NCI-H2171 (cell line): ENCODE measurements at places on chromosomes 1 and 21.

GRCh38 chr1:162020150-162020549 lies 3.5 kb downstream of the OLFML2B start:
- DNase-seq = no peak

DNA sequence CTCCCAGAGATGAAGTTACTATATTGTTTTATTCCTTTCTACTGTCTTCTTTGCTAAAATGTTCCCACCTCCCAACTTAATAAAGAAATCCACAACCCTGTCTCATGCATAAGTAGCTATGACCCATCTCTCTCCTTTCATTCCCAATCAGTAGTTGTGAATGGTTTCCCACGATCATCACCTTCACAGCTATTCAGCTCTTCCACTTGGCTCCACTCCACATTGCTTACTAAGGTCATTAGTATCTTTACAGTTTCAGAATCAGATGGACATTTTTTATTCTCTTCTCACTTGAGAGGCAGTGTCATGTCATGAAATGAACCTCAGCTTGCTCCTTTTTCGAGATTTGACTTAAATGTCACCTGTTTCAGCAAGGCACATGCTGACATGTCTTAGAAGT lies 47.1 kb upstream of the COG2 start:
- DNase-seq = no peak

- no peak for DNase-seq
These were observed 344.5 kb downstream of the LMX1A start for GRCh38 chr1:165011991-165012531.

DNA sequence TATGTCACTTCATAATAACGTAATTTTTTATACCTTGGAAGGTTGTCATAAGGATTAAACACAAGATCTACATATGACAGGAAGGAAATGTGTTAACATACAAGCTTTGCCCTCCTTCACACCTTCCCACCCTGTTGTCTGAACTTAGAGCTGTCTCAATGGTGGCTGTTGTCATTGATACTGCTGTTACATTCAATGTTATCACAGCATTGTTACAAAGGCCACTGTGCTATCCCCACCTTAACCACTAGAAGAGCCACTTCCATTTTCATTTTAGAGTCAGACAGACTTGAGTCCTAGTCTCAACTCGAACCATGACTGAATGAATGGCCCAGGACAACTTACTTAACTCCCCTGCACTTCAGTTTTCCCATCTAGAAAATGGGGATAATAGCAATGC lies 31.2 kb downstream of the TAS1R2 start:
- DNase-seq = no peak

DNA sequence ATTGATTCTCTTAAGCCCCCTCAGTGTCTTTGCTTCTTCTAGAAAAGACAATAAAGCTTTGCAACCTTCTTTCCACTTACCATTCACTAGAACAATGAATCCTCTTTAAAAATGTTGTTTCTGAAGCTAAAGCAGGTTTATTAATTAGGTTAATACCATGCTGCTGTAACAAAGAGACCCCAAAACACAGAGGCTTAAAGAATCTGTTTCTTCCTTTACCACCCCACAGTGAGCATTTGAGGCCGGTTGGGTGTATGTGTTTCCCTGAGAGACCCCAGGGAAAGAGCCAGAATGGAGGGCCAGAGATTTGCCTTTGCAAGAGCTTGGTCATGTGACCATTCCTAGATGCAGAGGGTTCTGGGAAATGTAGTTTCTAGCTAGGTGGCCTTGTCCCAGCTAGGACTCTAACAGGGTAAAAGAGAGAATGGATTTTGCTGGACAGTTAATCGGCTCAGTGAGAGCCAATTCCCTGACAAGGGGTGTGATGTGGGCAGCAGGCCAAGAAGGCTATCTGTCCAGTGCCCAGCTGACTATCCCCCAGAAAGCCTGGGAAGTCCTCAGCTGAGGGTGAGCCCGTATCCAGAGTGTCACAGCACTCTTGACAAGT lies 191.8 kb upstream of the TMEM51 start:
- no peak for DNase-seq

GRCh38 chr1:156608981-156609380 lies 7.7 kb upstream of the GPATCH4 start:
- peak; percentile 67 for DNase-seq

DNA sequence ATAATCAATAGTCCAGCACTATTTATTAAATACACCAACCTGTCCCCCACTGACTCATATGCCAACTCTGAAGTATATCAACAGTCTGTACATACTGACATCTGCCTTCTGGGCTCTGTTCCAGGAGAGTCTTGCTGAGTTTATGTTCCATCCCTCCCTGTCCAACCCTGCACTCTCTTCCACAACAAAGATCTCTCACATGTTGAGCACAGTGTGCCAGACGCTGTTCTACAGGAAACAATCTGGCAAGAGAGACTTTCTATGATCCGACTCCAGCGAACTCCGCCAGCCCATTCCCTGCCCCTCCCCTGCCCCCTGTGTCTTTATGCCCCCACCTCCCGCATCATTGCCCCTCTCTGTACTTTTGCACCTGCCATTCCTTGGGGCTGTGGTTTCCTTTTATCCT lies 3.4 kb downstream of the LACTBL1 start:
- peak; percentile 92 for DNase-seq

DNA sequence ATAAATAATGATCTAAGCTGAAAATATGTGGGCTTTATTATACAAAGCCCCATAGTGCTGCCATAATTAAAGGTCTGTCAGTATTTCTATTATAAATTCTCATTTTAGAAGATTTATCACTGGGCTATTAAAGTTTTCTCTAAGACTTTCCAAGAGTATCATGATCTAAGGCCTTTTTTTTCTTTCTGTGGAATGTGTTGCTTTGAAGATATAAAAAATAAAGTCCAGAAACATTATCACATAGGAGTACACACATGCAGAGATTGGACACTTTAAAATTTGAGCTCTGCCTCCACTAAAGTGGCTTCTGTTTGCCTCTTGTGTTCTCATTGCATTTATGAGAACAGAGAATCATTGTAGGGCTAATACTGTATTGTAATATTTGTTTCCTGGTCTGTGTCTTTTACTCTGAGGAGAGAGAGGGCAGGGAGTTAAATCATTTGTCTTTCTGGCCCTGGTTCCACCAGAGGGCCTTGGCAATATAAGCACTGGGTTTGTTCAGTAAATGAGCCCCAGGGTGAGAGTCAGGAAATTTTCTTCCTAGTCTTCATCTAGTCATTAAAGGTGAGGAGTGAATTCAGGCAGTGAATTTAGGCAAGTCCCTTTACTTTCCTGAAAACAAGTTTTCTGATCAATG lies 70.2 kb downstream of the NFIA start:
- no peak for DNase-seq

DNA sequence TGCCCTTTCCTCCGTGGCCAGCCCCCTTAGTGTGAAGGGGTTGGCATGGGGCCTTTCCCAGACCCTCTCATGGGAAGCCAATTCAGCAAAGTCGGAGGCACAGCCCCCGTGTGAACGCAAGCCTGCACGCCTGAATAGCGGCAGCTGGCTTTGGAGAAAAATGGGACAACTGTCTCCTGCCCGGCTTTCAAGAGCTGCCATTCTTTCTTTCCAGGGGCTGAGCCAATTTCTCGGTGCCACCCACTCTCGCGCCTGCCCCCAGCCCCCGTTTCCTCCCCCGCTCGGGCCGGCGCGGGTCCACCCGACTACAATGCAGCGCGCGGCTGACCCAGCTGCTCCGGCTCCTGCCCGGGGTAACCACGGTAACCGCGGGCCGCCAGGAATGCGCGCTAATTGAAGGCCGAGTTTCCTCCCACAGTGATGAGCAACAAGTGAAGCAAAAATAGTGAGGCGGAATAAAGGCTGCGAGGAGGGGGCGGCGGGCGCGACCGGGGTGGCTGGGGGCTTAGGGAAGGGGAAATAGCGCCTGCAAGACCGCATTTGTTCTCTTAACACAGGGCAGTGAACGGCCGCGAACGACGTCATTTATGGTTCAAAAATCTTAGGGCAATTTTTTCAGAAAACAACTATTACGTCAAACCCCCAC lies 27.8 kb downstream of the ILDR2 start:
- no peak for DNase-seq

DNA sequence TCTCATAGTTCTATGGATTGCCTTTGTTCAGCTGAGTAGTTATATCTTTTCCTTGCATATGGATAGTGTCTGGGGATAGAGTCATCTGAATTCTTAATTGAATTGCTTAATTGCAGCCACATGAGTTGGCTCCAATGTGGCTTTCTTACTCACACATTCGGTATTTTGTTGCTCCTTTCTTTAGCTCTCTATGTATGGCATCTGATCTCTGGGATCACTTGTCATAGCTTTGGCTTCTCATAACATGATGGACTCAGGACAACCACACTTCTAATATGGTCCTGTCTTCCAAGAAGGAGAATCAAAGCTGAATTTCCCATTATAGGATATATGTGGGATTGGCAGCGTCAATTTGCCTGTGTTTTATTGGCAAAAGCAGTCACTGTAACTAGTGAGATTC lies 716.2 kb downstream of the NCAM2 start:
- DNase-seq = no peak

DNA sequence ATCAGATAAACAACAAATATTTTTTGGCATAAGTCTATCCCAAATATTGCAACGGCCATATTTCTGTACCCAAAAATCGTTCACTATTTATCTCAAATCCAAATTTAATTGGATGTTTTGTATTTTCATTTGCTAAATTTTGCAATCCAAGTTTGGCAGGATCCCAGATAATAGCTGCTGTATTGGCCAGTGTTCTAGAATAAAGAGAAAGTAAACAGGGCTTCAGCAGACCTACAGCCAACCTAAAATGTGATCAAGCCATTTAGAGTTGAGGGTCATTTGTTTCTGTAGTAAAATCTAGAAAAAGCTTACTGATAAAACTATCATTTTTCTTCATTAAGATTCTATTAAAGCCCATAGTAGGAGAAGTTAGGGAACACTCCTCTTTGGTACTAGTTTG lies 506.6 kb upstream of the PTBP2 start:
- no peak for DNase-seq

GRCh38 chr1:153557877-153558276 lies 7.8 kb downstream of the S100A2 start:
- no peak for DNase-seq

GRCh38 chr21:26595971-26596370 lies 22.9 kb upstream of the CYYR1 start:
- DNase-seq = no peak

DNA sequence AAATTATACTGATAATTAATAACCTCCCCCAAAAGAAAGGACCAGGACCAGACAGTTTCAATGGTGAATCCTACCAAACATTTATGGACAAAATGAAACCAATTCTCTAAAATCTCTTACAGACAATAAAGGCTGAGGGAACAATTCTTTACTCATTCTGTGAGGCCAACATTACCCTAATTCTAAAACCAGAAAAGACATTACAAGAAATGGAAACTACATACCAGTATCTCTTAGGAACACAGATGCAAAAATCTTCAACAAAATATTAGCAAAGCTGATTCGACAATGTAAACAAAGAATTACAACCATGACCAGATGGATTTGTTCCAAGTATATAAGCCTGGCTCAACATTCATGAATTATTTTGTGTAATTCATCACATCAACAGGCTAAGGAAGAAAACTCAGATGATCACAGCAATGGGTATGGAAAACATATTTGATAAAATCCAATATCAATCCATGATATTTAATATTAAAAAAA lies 8.6 kb downstream of the TMED5 start:
- DNase-seq = no peak

GRCh38 chr1:164320790-164321731 lies 237.9 kb upstream of the PBX1 start:
- DNase-seq = no peak

GRCh38 chr1:11395616-11396015 lies 83.3 kb upstream of the DISP3 start:
- DNase-seq = no peak

DNA sequence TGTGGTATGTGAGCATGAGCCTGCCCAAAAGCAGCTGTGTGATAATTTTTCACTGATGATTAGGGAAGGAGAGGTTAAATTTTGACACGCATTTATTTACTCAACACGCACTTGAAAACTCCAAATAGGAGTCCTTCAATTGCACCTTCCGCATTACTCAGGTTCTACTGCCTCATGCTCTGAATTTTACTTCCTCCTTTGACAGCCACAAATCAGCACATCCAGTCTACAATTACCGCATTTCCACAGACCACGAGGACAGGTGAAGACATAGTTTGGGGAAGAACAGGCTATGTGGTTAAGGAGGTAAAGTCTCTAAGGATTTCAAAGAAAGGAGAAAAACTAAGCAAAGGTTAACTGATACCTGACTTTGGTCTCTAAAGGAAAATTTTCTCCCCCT lies 2.6 kb downstream of the CAPN8 start:
- no peak for DNase-seq

- no peak for DNase-seq
These were observed 8.5 kb downstream of the GGPS1 start for GRCh38 chr1:235336903-235337302.

GRCh38 chr1:204692841-204693356 lies 7.4 kb upstream of the LRRN2 start:
- no peak for DNase-seq
